ENCODE measurements at places on chromosomes 5 and 9.

DNA sequence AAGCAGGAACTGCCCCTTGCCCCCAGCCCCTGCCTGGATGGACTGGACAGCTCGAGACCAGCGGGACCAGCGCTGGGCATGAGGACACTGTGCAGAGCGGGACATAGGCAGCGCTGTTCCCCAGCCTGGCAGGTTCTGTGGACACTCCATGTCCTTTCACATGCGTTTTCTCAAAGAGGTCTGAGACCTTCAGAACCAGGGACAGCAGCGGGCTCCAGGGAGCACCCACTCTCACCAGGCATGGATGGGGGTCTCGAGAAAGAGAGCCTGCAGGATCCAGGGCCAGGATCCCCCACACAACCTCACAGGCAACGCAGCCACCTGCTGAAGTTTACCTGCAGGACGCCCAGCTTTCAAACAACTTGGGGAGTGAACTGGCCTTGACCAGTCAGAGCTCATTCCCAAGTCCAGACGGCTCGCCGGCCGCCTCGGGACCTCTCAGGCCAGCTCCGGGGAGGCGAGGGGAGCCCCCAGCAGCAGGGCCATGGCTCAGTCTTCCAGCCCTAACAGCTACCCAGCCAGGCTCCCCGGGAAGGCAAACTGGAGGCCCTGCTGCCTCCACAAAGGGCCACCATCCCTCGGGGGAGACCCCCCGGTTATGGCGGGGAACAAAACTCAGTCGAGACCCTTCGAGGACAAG lies 72.5 kb upstream of the SARDH start:
- DNase-seq = no peak

DNA sequence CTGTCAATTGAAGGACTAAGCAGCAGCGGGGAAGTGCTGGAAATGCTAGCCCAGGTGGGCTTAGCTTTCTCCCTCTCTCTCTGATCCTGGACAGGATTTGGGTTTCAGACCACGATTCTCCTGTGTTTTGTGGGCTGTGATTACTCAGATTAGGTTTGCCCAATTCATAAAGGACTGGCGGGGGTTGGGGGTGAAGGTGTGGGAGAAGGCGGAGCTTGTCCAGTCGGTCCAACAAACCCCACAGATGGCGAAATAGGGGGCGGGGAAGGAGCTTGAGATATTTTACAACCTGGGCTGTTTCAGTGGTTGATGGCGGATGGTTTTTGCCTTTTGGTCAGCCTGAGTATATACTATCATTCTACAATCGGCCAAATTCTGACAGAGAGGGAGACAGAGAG lies 35.2 kb downstream of the PCDHAC2 start:
- DNase-seq = no peak

DNA sequence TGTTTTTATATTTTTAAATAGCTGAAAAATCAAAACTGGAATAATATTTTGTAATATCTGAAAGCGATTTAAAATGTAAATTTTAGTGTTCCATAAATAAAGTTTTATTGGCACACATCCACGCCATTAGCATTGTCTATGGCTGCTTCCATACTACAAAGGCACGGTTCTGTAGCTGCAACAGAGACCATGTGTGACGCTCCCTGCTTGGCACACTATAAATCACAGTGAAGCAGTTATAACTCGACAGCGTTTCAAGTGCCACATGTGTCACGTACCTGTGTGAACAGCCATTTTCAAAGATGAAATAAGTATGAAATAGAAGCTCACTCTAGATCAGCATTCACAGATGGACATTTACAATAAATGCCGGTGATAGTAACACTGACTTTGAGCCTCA lies 810.1 kb upstream of the WWC1 start:
- no peak for DNase-seq

GRCh38 chr9:32954642-32955041 lies 46.8 kb downstream of the APTX start:
- DNase-seq = peak; percentile 84

GRCh38 chr5:98865690-98866089 lies 63.1 kb downstream of the CHD1 start:
- DNase-seq = no peak

DNA sequence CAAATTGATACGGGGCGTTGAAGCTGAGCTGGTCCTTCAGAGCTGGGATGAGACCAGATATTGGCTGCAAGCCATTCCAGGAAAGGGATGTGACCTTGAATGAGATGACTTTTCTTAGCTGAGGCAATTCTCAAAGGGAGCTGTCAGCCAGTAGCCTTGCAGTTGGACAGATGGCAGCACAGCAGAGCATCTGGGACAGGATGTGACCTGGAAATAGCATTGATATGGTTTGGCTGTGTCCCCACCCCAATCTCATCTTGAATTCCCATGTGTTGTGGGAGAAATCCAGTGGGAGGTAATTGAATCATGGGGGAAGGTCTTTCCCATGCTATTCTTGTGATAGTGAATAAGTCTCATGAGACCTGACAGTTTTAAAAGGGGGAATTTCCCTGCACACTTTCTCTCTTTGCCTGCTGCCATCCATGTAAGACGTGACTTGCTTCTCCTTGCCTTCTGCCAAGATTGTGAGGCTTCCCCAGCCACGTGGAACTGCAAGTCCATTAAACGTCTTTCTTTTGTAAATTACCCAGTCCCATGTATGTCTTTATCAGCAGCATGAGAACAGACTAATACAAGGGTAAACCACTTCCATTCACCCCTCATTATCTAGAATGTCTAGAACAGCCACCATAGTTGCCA lies 19.8 kb upstream of the MTX3 start:
- no peak for DNase-seq

DNA sequence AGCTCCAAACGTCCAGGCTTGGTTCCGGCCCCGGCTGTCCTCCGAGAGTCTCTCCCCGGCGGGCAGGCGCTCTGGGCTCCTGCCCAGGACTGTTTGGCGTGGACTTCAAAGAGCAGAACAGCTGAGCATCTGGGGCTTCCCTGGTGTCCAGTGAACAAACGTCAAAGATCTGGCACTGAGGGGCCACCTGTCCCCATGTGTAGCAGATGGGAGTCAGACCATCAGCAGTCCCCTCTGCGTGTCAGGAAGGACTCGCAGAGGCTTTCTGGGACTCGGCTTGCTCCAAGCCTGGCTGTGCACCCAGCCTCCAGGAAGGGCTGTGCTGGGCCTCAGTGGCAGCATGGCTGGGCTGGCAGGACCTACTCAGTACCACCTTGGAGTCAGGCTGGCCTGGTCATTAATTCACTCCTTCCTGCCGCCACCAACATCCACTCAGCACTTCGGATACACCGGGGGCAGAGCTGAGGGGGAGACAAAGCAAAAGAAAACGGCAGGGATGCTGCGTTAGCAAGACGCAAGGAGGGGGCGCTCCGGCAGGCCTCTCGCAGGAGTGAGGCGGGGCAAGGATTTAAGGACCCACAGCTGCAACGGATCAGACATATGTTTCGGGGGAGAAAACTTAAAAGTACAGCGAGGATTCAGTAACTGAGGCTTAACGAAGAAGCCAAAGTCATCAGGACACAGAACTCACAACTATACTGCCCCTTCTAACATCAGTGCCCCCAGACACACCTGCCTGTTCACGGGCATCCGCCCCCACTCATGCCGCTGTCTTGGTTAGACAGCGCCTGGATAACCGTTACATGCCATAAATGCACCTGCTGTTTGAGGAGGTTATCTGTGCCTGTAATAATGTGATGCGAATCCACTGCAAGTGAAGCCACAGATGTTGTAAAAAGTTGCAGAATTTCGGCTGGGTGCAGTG lies 164.5 kb upstream of the PHYKPL start:
- no peak for DNase-seq

GRCh38 chr9:95570646-95571045 lies 53.9 kb upstream of the PTCH1 start:
- no peak for DNase-seq

DNA sequence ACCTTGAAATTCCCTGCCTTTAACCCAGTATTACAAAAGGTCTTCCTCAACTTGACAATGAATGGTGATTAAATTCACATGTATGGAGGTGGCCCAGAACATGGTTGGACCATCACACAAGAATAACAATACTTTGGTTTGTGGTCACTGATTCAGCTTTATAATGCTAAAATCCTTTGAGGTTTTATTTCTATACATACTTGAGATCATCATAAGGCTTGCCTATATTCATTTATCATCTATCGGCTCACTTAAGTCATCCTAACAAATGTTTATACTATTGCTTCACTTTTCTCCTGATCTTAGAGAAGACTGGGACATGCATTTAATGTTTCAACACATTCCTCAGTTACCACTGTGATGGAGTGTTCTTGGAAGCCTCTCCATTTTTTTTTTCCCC lies 191.3 kb downstream of the DMAC1 start:
- no peak for DNase-seq

- DNase-seq = no peak
These were observed 94.4 kb downstream of the ADRB2 start for GRCh38 chr5:148920646-148921288.

DNA sequence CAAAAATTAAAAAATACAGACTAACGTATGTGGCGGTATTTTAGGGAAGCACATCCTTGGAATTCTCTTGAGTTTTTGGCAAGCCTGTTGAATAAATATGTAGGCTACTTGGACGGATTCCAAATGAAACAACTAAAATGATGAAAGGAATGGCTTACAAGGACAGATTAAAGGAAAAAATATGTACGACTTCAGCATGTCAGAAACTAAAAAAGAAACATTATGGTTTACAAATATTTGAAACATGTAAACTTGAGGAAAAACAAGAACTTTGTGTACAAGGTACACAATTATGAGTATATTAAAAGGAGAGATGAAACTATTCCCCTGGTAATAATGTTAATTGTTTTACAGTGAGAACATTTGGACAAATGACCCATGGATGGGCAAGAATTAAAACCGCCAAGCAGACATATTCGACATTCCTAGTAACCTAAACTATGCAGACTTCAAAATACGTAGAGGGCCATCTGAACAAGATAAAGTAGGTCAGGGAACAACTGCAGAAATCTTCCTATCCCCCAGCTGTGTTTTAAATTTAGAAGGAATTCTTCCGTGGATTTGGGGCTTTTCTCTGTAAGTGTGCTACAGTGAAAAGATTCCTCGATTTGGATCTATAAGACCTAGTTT lies 12.5 kb downstream of the EDIL3 start:
- no peak for DNase-seq

DNA sequence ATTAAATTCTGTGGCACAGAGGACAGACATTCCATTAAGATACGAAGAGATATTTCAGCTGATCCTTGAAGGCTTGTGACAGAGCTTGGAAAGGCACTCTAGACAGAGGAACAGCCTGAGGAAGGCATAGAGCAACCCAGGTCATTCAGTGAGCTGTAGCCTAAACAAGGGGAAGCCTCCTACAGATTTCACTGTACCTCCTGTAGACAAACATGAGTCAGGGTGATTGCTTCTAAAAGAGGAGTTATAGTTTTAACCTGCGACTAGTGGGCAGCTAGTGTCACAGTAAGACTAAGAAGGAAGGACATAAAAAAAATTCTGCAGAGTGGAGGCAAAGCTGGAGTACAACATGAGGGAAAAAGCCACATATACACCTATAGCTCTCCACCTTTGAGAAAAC lies 43.5 kb upstream of the ANKDD1B start:
- DNase-seq = no peak

GRCh38 chr5:131081913-131082488 lies 83.1 kb downstream of the HINT1 start:
- no peak for DNase-seq

GRCh38 chr5:65926893-65927292 lies 518 bp downstream of the ERBIN start:
- DNase-seq = no peak

- DNase-seq = no peak
These were observed 974.2 kb upstream of the C9orf72 start for GRCh38 chr9:28547527-28547926.

GRCh38 chr5:155729684-155730059 lies 597.3 kb upstream of the SGCD start:
- DNase-seq = no peak

DNA sequence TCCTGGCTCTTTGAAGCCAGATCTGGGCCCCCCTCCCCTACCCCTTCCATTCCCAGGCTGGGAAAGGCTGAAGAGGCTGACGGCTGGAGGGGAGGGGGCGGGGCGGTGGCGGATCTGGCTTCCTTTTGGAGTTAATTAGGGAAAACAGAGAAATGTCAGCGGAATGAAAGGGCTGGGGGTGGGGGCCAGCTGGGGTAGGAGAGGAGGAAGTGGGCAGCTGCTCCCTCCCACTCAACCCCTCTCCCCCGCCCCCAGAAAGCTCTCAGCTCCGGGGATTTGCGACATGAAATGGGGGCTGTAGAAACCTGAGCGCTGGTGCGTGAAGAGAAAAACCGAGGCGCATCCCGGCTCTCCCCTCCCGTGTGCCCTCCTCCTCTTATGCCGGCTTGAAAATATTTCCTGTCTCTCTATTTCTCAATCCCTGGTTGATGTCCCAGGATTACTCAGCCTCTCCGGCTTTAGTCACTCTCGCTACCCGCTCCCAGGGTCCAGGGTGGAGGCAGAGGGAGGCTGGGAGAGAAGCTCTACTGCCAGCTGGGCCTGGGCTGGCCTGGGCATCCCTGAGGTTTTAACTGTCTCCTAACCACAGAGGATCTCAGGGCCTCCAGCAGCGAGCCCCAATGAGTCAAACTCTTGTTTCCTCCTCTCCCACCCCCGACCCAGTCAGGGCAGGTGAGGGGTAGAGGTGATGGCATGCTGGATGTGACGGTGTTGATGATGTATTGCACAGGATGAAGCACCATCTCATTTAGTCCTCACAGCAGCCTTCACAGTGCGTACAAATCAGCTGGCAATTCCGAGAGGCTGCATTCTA lies 20.1 kb downstream of the PCDHGC5 start:
- DNase-seq = peak; percentile 76

DNA sequence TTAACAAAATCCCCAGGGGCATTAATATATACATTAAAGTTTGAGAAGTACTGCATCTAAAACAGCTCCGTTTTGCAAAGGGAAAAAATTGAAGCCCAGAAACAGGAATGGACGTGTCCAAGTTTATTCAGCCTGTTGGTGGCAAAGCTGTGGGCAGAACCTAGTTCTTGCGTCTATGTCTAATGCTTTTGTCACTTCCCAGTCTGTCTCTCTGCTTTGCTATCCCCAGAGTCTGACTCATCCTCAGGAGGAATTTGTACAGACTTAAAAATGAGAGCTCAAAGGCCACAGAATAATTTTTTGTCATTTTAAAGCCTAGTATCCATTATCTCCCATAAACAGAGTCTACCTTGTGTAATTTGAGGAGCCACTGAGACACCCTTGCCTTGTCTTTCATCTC lies 330.9 kb upstream of the GRIA1 start:
- DNase-seq = no peak

Measured in HFF-Myc (cell line).